Activated B cell treated with CpG ODN at 0.5 μM for 24 hours (primary cell): ENCODE measurements at places on chromosomes 2 and 18. TPM values are rescaled to one million over a fixed set of nuclear protein-coding genes. Genes with fewer than 3 reads are reported as not detected.

The SOWAHC gene
- not detected in 2 replicates for total RNA-seq

GRCh38 chr2:113078350-113078839, 10.6 kb downstream of the IL1F10 start:
- no peak overlapping the region for H3K27ac ChIP-seq
- H3K27me3 ChIP-seq, result peaks cover 25% of the 10 kb centered on the region
- H3K4me3 ChIP-seq, result no peak overlapping the region
- no peaks in the 10 kb centered on the region for H3K36me3 ChIP-seq

- no peak overlapping the region for H3K4me3 ChIP-seq
- no peaks in the 10 kb centered on the region for H3K4me1 ChIP-seq
- DNase-seq, result no peak
- no peak overlapping the region for H3K27ac ChIP-seq
Measured at GRCh38 chr2:189549449-189549832, 31.1 kb downstream of the SLC40A1 start.

The PLEK gene
- 138 and 140 TPM in 2 replicates for total RNA-seq

DNA sequence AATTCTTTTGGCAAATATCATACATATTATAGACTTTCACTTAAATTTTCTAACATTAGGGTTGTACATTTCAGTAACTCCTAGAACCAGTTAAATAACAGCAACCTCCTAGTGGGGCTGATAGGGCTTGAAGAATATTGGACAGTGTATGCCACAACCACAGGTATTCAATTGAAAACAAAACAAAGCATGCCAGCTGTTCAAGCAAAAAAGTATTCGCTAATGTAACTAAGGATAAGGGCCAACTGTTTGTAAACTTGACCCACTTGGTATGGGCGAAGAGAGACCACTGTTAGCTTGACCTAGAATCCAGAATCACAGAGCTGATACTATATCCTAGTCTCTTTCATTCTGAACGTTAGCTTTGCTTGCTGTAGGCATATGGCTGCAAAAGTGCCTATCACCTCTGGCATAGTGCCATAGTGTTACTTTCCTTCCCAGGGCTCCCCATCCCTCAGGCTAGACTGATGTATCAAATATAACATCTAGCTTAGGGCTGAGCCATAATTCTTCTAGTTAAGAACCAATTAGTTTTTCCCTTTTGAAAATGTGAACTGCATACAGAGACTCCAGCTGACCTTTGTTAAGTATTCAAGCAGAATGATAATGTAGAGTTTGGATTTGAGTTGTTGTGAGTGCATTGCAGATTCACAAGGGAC, 458.8 kb upstream of the NRXN1 start:
- H3K27me3 ChIP-seq, result no peaks in the 10 kb centered on the region
- H3K27ac ChIP-seq, result no peak overlapping the region
- no peaks in the 10 kb centered on the region for H3K4me1 ChIP-seq
- DNase-seq, result no peak
- H3K36me3 ChIP-seq, result no peaks in the 10 kb centered on the region
- H3K4me3 ChIP-seq, result no peak overlapping the region

- no peak overlapping the region for H3K27ac ChIP-seq
- H3K36me3 ChIP-seq, result no peaks in the 10 kb centered on the region
- no peak overlapping the region for H3K4me3 ChIP-seq
- no peak for DNase-seq
- H3K4me1 ChIP-seq, result no peaks in the 10 kb centered on the region
Measured at GRCh38 chr2:100785626-100786296, 34.2 kb upstream of the NPAS2 start.

DNA sequence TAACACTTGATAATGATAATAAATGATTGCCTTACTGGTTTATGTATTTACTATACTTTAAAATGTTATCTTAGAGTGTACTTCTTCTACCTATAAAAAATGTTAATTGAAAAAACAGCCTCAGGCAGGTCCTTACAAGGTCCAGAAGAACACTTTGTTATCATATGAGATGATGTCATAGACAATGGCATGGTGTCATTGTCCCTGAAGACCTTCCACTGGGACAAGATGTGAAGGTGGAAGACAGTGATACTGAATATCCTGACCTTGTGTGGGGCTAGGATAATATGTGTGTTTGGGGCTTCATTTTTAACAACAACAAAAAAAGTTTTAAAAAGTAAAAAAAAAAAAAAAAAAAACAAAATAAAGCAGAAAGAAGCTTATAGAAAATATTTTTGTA, 342.2 kb upstream of the KYNU start:
- H3K36me3 ChIP-seq, result no peaks in the 10 kb centered on the region
- DNase-seq, result no peak
- no peaks in the 10 kb centered on the region for H3K4me1 ChIP-seq
- no peak overlapping the region for H3K27ac ChIP-seq
- no peaks in the 10 kb centered on the region for H3K27me3 ChIP-seq

GRCh38 chr2:86213699-86214502, 14.6 kb downstream of the MRPL35 start:
- peaks cover 17% of the 10 kb centered on the region for H3K4me1 ChIP-seq
- H3K27ac ChIP-seq, result no peak overlapping the region

The CXCR1 gene
- not detected in 2 replicates for total RNA-seq

- no peak overlapping the region for H3K4me3 ChIP-seq
- peaks cover 14% of the 10 kb centered on the region for H3K4me1 ChIP-seq
- no peaks in the 10 kb centered on the region for H3K36me3 ChIP-seq
Measured at GRCh38 chr2:112829101-112829960, 7.2 kb downstream of the IL1B start.

DNA sequence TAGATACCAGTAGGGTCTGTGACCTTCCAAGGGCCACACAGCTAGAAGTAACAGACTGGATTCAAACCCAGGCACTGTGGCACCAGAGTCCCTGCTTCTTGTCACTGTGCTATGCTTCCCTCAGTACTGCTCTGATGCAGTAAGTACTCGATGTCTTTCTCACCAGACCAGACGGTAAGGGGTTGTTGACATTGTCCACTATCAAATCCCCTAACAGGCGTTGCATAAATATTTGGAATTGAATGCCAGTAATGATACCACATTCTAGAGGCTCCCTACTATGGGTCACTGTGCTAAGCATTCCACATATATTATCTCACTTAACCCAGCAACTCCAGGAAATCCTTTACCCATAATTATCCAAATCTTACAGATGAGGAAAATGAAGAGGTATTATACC, 223.1 kb downstream of the C1D start:
- no peak overlapping the region for H3K4me3 ChIP-seq
- no peak overlapping the region for H3K27ac ChIP-seq

The GPR17 gene
- total RNA-seq, result not detected in 2 replicates

The NYAP2 gene
- total RNA-seq, result 0.07 TPM in 1 of 2 replicates, not detected in the other

The RESP18 gene
- not detected in 2 replicates for total RNA-seq

The RFX8 gene
- total RNA-seq, result not detected in 2 replicates

The CYTIP gene
- 129 and 130 TPM in 2 replicates for total RNA-seq

GRCh38 chr2:30475542-30475941, 28.5 kb downstream of the LCLAT1 start:
- no peak overlapping the region for H3K27ac ChIP-seq
- peaks cover 6% of the 10 kb centered on the region for H3K36me3 ChIP-seq
- no peak for DNase-seq

The POU3F3 gene
- not detected in 2 replicates for total RNA-seq

DNA sequence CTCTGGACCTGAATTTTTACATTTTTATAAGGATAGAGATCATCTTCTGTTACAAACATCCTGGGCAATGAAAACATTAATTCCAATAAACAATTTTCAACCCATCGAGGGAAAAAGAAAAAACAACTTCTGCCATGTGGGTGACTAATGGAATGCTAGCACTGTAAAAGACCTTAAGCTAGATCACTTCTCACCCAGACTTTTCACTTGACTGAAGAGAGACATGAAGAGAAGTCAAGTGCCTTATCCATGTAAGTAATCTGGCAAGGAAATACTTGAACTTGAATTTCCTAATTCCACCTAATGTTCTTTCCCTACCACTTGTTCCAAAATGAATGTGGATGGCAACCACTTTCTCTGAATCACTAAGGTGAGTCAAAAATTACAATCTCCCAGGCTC, 98.3 kb upstream of the ACVR1C start:
- H3K27ac ChIP-seq, result no peak overlapping the region
- no peak for DNase-seq

- peaks cover 86% of the 10 kb centered on the region for H3K36me3 ChIP-seq
- H3K27ac ChIP-seq, result no peak overlapping the region
- H3K4me1 ChIP-seq, result no peaks in the 10 kb centered on the region
- no peaks in the 10 kb centered on the region for H3K27me3 ChIP-seq
Measured at GRCh38 chr2:237774811-237775553, 23.6 kb upstream of the RBM44 start.

The KCNS3 gene
- 1.1 and 1.5 TPM in 2 replicates for total RNA-seq

DNA sequence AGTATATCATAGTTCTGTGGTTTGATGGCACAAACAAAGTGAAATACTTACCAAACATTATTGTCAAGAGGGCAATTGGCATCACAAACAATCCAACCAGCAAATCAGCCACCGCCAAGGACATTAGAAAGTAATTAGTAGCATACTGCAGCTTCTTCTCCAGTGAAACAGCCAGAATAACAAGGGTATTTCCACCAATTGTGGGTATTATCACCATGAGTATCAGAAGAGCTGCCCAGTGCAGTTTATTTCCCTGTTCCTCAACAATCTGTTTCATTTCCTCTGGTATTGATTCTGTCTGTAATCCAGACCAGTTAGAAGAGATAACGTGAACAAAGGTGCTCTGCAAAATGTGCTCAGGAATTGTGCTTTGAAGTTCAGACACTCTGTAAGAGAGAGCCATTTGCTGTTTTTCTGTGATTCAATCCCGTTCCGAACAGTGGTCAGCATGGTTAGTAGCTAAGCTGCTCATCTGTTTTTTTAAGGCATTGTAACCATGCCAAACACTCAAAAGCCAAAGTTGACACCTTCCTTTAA, 1.4 kb downstream of the HTR2B start:
- H3K36me3 ChIP-seq, result peaks cover 8% of the 10 kb centered on the region
- no peaks in the 10 kb centered on the region for H3K27me3 ChIP-seq
- no peak overlapping the region for H3K4me3 ChIP-seq

GRCh38 chr2:231985823-231986261, 24.3 kb downstream of the DIS3L2 start:
- no peak overlapping the region for H3K4me3 ChIP-seq
- H3K27ac ChIP-seq, result no peak overlapping the region
- no peak for DNase-seq
- peaks cover 8% of the 10 kb centered on the region for H3K4me1 ChIP-seq
- H3K36me3 ChIP-seq, result peaks cover 13% of the 10 kb centered on the region

The GRP gene
- not detected in 2 replicates for total RNA-seq

The LAMA3 gene
- total RNA-seq, result 0.07 TPM in 1 of 2 replicates, not detected in the other

- no peaks in the 10 kb centered on the region for H3K36me3 ChIP-seq
Measured at GRCh38 chr2:97713296-97714083, at the start of gene ZAP70. ZAP70 (plus strand) TSS chr2:97713576; CDS start chr2:97724037, 10,461 bp downstream.

GRCh38 chr2:209460151-209460761, 36.4 kb downstream of the MAP2 start:
- H3K27ac ChIP-seq, result no peak overlapping the region
- no peaks in the 10 kb centered on the region for H3K4me1 ChIP-seq
- H3K27me3 ChIP-seq, result no peaks in the 10 kb centered on the region
- no peak for DNase-seq

The SIX2 gene
- total RNA-seq, result not detected in 2 replicates

GRCh38 chr2:112666761-112667122, 21.0 kb downstream of the SLC20A1 start:
- no peak for DNase-seq
- no peaks in the 10 kb centered on the region for H3K4me1 ChIP-seq
- H3K4me3 ChIP-seq, result no peak overlapping the region
- no peaks in the 10 kb centered on the region for H3K27me3 ChIP-seq

DNA sequence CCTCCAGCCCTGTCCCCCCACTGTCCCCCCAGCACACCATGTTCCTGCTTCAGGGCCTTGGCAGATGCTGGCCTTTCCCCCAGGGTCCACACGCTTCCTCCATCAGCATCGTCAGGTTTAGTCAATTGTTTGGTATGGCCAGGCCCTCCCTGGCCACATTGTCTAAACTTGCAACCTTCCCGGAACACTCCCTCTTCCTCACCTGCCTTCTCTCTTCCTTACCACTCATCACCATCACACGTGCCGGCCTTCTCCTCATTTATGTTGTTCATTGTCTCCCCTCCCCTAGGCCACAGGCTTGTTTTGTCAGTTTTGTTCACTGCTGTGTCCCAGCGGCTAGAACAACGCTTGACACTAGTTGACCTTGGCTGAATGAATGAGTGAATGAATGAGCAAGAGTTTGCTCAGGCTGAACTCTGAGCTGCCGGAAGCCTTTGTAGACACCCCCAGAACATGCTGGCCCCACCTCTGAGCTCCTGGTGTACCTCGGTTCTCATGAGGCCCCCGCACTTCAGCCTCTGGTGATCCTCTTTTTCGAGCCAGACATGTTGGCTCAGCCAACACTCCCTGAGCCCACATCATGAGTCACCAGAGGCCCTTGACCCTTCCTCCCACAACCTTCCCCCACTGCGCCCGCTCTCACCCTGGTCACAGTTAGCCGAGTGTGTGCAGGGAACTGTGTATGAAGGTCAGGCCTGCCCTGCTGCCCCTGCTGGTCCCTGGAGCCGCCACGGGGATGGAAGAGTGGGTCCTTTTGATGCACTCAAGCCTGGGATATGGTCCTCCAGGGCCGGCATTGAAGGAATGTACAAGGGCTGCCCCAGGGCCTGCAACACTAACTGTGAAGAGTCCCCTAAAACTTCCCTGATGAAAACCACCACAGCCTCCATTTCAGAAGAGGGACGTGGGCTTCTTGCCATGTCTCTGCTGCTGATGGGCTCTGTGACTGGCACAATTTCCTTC, 57.5 kb downstream of the HS1BP3 start:
- H3K27ac ChIP-seq, result no peak overlapping the region
- no peak overlapping the region for H3K4me3 ChIP-seq
- peaks cover 29% of the 10 kb centered on the region for H3K27me3 ChIP-seq
- no peaks in the 10 kb centered on the region for H3K36me3 ChIP-seq

GRCh38 chr2:232551250-232551638, 755 bp downstream of the EIF4E2 start:
- peaks cover 47% of the 10 kb centered on the region for H3K36me3 ChIP-seq
- no peak for DNase-seq
- H3K27ac ChIP-seq, result peak overlapping the region; percentile 99
- peak overlapping the region; percentile 98 for H3K4me3 ChIP-seq
- H3K27me3 ChIP-seq, result no peaks in the 10 kb centered on the region
- H3K4me1 ChIP-seq, result peaks cover 63% of the 10 kb centered on the region

DNA sequence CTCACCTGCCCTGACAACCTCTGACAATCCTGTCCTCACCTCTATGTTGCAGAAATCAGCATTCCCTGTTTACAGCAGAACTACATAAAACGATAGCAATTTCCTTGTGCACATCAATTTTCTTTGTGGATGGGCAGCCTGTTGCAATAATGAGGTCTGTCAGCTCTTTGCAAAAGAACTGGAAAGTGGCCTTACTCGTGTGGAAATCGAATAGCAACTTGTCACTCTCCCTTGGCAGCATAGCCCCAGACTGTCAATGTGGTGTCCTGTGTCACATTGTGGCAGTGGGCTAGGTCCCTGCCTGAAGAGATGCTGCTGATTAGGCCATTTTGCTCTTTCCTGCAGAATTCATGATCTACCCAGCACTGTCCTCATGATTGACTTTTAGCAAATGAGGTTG, 531.9 kb downstream of the CCDC85A start:
- no peaks in the 10 kb centered on the region for H3K4me1 ChIP-seq
- no peak overlapping the region for H3K4me3 ChIP-seq
- no peak overlapping the region for H3K27ac ChIP-seq
- no peaks in the 10 kb centered on the region for H3K36me3 ChIP-seq
- no peak for DNase-seq

The UGT1A5 gene
- total RNA-seq, result not detected in 2 replicates

The MTCL1 gene
- total RNA-seq, result 1.9 and 2.9 TPM in 2 replicates

- no peaks in the 10 kb centered on the region for H3K36me3 ChIP-seq
- H3K4me1 ChIP-seq, result no peaks in the 10 kb centered on the region
- H3K4me3 ChIP-seq, result no peak overlapping the region
- H3K27me3 ChIP-seq, result no peaks in the 10 kb centered on the region
- DNase-seq, result no peak
Measured at GRCh38 chr2:76672798-76673197, 849.4 kb downstream of the LRRTM4 start.

GRCh38 chr2:25757906-25758305, 84.5 kb upstream of the DTNB start:
- H3K27ac ChIP-seq, result no peak overlapping the region
- no peaks in the 10 kb centered on the region for H3K27me3 ChIP-seq
